Omental fat pad (tissue), 4 donors: ENCODE measurements at places on chromosomes 5 and 9.

DNA sequence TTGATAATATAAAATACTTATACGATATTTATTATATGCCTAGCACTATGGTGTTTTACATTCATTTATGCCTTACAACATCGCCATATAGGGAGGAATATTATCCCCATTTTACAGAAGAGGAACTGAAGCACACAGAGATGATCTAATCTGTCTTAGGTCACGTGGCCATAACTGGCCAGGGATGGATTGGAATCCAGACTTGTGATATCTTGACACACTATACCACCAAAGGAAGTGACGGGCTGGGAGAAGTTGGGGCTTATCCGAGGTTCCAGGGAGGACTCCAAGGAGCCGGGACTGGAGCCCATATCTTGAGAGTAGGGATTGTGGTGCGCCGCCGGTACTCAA, 129.8 kb downstream of the TMEM174 start:
- DNase-seq: no peak

GRCh38 chr5:71744009-71744790, 25.1 kb downstream of the CARTPT start:
- no peak for DNase-seq

DNA sequence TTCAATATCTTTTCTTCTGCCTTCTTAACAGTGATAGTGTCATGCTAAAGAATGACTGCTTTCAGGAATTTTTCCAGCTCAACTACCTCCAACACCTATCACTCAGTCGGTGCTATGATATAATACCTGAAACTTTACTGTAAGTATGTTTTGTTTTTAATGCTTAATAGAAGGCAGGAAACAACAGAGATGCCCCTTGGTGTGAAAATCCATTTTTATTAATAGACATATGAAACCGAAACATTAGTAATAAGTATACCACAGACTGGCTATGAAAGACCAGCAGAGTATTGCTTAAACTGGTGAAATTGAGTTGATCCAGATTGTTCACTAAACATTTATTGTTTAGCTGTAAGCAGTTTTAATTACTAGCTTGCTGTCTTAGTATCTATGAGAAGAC, 25.2 kb downstream of the SKP2 start:
- no peak for DNase-seq

DNA sequence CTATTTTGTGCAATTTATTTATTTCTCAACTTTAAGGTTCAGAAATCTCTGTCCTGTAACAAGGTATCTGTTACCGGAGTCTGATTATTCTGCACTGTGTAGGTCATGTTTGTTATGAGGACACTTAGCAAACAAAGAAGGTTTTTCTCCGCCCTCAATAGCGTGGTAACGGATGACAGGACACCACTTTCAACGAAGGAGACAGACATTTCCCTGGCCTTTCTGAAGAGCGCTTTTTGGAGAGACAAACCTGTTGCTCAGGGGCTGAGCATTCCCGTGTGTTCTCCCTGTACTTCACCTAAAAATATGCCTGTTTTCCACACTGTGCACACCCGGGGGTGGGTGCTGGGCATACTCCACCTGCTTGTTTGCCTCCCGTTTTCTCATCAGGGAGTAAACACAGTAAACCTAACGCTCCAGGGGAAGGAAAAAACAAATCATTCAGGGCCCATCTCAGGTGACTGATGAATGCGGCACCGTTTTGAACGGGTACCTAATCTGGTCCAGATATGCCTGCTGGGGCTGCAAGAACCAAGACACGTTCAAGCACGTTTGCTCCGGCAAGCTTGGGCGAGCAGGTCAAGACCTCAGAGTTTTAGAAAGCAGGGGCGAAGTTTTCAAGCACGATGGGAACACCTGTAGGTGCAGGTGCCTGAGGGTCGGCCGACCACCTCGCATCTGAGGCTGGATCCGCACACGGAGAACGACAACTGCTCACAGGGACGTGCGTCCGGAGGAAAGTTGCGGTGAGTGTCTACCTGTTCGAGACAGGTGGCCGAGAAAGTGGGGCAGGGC, 859 bp downstream of the RETREG1 start:
- DNase-seq: no peak

GRCh38 chr9:83336706-83337105, 201.5 kb downstream of the FRMD3 start:
- no peak for DNase-seq

- no peak for DNase-seq
Observed at GRCh38 chr5:93915142-93915553, 173.7 kb upstream of the POU5F2 start.

DNA sequence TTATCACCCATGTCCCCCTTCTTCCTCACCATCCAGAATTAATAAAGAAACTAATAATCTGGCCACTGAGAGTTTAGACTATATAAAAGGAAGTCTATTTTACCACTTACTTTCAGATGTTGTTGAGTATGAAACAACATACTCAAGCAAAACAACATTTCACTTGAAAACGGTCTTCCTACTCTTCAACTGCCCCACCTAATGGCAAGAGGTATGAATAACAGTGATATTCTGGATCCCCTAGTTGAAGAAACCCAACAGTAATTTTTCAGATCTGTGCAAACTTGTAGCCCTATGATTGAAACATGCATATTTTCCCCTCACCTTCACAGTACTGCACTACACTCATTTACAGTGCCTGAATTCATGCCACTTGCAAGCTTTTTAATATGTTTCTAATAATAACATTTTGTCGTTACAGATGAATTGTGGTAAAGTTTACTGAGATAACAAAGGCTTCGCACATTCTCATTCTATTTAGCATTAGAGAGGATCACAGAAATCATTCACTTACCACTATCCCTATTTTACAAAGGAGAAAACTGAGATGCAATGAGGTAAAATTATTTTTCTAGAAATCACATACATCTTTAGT, 267.9 kb upstream of the PDE4D start:
- no peak for DNase-seq

DNA sequence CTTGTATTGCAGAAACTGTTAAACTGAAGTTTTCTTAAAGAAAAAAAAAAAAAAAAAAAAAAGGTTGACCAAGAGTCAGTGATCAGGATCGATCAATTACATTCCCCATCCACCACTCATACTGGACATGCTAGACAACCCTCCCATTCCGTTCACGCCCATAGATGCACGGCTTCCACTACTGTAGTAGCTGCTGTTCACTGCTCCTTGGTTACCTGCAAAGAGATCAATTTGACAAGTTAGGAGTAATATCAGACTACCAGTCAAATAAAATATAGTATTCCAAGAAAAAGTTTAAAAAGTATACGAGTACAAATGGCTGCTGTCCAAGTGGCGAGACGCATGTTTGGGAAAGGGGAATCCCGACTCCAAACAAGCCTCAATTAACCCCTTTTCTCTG, 8.7 kb downstream of the HNRNPH1 start:
- DNase-seq: no peak

- DNase-seq: no peak
Observed at GRCh38 chr5:38541174-38541725, 15.2 kb downstream of the LIFR start.

- DNase-seq: no peak
Observed at GRCh38 chr9:35649431-35650340, 1.0 kb downstream of the SIT1 start.

DNA sequence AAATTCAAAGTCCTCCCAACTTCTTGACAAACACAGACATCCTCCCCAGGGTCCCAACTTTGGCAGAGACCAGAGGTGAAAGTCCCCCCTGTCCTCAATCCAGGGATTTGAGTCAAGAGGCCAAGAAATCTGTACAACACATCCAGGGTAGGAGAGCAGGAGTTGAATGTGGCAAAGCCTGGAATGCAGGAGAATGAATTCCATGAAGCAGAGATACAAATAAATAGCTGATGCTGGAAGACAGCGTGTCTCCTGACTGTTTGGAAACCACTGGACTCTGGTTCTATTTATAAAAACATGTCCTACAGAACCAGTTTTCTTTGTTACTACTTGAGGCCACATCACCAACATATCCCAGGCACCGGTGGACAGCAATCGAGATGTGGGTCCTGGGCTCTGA, 43.7 kb upstream of the SLIT3 start:
- DNase-seq: no peak

GRCh38 chr9:133848471-133849109, 110.4 kb upstream of the SARDH start:
- no peak for DNase-seq

DNA sequence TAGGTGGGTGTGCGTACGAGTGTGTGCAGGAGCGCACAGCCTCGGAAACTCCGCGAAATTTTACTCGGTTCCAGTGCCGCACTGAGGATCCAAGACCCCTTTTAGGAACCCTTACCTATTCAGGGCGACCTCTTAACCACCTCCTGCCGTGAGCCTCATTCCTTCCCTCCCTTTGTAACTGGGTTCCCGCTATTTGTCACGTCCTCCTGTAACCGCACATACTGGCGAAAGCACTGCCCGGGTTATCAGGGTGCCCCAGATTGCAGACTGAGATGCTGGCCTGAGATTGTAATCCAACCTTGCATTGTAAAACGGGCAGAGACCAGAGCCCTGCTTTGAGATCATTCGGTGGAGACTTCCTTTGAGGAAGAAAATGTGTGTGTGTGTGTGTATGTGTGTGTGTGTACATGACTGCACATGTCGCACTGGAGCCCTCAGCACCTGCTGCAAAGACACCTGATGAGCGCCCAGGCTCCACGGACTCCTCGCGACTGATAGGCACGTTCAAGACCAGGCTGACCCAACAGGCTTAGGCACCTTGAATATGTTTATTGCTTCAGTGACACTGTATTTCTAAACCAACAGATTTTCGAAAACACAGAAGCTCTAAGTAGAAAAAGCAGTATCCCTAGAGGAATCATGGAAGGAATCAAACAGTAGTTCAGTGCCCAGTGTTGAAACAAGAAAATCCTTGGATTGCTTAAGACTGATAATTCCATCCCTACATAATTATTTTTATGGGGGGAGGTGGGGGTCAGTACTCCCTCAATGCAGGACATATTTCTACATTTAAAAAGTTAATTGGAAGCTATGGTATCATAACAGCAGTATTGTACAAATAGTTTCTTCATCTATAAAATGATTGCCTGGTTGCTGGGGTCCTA, 86.5 kb upstream of the TNFAIP8 start:
- DNase-seq: no peak

GRCh38 chr5:139246394-139246793, 47.1 kb upstream of the MATR3 start:
- DNase-seq: no peak

GRCh38 chr5:90569084-90569483, 10.5 kb downstream of the ADGRV1 start:
- DNase-seq: no peak

DNA sequence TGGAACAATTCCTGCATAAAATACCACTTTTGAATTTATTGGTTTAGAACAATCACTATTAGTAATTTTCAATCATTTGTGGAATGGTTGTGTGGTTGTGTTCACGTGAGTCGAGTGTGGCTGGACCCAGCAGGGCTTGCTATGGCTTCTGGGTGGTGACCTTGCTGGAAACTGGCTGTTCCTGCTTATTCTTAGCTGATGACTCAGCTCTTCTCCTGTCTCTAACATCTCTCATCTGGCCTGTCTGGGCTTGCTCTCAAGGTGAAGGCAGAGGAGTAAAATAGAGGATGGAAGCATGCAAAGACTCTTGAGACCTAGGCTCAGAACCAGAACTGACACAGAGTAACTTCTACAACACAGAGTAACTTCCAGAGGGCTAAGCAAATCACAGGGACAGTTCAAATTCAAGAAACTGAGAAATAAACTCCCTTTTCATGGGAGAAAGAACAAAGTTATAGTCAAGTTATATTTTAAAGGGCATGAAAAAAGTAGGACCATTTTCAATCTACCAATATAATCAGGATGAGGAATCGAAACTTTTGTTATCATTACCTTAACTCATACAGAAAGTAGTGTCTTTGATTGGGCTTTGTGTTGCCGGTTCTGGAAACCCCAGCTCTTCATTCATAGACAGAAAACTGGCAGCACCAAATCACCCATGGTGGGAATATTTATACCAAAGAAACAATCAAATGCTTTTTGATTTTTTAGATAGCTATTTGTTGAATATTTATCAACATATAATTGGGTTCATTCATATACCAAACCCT, 665.1 kb downstream of the CDH18 start:
- no peak for DNase-seq

GRCh38 chr5:67960939-67961338, 254.6 kb upstream of the PIK3R1 start:
- DNase-seq: no peak

DNA sequence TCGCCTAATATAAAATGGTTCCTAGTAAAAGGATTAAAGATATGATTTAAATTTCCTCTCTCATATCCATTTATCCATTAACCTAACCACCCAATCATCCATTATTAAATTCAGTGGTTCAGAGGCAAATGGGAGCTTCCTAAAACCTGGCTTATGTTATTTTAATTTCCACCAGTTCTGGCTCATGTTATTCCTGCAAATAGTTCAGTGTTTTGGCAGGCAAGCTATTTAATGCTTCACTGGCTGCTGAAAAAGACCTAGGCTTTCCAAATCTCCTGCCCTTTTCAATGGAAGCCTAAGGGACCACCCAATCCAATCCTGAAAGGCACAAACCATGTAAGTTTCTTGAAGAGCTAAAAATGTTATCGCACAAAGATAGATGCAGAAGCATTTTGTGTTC, 52.3 kb downstream of the POC5 start:
- DNase-seq: no peak

- no peak for DNase-seq
Observed at GRCh38 chr5:157509093-157509492, 49.1 kb downstream of the NIPAL4 start.

GRCh38 chr5:150625164-150625535, 15.3 kb upstream of the SYNPO start:
- no peak for DNase-seq
